ENCODE measurements at places on chromosomes 2 and 18.

DNA sequence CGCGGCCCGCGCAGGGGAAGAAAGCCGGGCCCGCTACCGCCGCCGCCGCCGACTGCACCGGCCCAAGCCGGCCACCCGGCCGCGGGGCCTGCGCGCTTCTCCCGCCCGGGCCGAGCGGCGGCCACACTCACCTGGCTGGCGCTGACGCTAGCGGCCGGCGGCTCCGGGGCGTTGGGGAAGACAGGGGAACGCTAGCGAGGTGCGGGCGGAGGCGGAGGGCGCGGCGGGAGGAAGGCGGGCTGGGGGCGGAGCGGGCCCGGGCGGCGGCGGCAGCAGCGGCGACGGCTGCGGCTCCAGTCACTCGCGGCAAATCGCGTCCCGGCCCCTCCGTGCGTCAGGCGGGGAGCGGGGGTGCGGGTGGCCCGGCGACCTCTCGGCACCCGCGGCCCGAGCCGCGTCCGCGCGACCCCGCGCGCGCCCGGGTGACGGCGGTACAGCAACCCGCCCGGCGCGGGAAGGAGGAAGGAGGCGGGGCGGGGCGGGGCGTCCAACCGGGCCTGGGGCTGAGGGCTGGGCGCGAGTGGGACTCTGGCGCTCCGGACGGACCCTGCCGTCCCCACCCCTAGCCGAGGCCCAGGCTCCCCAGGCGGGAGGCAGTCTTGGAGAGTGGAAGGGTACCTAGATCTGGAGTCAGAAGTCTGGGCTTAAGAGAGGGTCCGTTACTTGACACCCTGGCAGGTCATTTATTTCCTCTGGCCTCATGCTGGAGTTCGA, at the start of gene SESTD1:
TSS of gene SESTD1 (minus strand) at position 465 of the 714 bp plus-strand sequence. CDS start 72,991 bp downstream, outside the sequence.
- no peak for DNase-seq

DNA sequence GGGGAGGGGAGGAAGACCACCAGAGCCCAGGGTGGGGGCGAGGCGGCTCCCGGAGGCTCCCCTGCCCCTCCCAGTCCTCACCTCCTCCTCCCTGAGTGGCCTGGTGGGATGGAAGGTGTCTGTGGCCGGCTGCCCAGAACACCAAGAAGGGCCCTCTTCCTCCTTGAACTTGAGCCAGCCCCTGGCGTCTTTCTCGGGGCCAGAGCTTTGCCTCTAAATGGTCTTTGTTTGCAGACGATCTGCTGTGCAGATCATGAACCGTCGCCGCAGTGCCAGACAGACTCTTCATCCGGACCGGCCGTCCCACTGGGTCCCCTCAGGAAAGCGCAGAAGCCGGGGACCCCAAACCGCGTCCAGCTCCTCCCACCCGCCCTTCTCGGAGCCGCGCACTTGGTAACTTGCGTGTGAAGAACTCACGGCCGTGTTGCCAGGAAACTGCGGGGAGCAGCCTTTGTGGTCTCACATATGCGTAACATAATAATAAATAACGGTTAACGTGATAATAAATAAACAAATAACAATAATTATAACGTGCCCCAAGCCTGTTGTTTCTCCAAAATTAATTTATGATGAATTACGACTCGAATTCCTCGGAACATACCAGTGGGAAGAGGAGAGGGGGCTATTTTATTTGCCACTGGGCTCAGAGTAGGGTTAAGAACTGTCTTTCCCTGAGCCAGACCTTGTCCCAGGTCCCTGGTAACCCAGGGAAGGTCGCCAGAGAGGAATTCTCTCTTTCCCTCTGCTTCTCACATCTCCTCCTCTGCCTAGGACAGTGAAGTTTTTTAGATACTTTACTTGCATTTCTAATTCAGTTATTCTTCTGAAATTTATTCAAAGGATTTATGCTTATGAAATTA, 41.0 kb downstream of the PTGR3 start:
- no peak for DNase-seq

GRCh38 chr18:58362829-58363271, 266.0 kb downstream of the ALPK2 start:
- no peak for DNase-seq

GRCh38 chr18:32167980-32168730, 21.7 kb upstream of the MEP1B start:
- DNase-seq, result no peak

DNA sequence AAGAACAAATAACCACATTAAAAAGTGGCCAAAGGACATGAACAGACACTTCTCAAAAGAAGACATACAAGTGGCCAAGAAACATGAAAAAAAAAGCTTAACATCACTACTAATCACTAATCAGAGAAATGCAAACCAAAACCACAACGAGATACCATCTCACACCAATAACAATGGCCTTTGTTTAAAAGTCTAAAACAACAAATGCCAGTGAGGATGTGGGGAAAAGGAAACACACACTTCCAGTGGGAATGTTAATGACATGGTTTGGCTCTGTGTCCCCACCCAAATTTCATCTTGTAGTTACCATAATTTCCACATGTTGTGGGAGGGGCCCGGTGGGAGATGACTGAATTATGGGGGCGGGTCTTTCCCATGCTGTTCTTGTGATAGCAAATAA, 147.1 kb downstream of the GALNT1 start:
- no peak for DNase-seq

- DNase-seq, result no peak
Observed at GRCh38 chr2:145007093-145007959, 487.4 kb upstream of the ZEB2 start.

GRCh38 chr2:83823229-83823628, 635.9 kb downstream of the SUCLG1 start:
- DNase-seq, result no peak

DNA sequence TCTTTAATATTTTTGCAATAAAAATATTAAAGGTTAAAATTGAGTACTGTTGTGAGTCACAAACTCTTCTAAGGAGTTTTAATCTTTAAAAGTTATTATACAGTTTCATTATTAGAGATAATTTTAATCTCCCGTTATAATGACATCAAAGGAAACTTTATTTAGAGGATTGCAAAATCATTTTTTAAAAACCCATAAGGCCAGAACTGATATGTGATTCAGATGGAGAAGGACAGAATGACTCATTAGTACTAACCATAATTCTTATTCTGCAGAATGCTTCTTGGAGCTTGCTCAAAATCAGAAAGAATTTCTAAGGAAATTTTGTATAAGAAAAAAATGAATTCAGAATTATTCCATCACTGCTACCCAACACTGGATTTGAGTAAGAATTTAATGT, 12.5 kb upstream of the HNRNPLL start:
- DNase-seq, result no peak

DNA sequence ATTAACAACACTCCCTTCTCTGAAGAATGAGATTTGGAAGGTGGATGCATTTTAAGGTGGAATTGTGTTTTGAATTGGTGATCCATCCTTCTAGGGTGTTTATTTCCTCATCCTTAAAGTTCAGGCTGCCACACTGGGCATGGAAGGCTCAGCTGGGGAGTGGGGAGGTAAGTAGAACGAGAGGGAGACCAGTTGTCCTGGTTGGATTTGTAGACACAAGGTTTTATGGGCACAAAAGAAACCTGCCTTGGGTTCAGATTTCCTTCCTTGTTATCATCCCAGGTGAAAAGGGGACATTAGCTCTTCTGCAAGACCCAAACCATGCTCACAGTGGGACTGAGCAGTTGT, 101.0 kb upstream of the SIX3 start:
- DNase-seq, result no peak

- no peak for DNase-seq
Observed at GRCh38 chr2:160377204-160377995, 116.2 kb downstream of the RBMS1 start.

DNA sequence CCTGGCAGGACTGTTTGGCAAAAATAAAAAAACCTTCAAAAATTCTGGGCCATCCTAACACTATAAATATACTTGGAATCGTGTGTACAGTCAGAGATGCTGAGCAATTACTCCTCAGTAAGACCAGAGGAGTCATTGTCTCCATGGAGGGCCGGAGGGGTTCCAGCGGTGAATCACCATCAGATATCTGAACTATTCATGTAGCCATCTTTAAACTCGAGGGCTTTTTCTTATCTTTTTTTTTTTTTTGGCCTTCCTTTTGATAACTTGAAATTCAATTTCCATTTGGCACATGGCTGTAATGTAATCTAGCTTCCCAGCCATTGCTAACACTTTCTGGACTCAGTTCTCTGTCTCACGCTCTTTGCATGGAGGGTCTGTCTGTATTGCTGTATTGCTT, 7.4 kb upstream of the FHL2 start:
- DNase-seq, result no peak

GRCh38 chr2:240796543-240797499, 23.2 kb downstream of the KIF1A start:
- DNase-seq, result no peak

DNA sequence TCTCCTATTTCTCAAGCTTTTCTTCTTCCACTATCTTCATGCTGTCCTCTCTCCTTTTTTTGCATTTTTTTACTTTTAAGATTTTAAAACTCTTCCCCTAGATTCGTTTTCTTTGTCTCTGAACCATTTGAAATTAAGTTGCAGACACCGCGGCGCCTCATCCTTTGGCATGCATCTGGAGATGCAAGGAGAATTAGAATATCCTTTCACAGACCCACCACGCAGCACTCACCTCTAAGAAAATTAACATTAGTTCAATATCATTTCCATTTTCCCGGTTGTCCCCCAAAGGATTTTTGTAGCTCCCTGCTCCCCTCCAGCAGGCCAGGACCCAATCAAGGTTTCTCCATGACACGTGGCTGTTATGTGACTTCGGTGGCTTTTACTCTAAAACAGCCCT, 88.8 kb downstream of the C1QL2 start:
- no peak for DNase-seq

DNA sequence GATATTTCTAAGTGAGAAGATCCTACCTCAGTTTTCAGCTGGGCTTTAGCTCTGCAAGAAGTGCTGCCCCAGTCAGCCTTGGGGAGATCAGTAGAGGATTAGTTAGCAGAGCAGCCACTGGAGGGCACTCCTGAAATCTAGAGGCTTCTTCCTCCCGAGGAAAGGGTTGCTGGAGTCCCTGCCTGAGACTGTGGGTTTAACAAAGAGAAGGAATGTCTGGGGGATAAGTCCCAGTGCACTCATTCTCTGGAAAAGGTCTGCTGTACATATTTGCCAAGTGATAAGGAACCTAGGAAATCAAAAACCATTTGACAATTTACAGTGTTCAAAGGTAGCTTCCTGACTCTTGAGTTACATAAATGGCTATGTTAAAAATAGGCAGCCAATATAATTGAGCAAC, 207.2 kb downstream of the SLC8A1 start:
- peak; percentile 61 for DNase-seq

DNA sequence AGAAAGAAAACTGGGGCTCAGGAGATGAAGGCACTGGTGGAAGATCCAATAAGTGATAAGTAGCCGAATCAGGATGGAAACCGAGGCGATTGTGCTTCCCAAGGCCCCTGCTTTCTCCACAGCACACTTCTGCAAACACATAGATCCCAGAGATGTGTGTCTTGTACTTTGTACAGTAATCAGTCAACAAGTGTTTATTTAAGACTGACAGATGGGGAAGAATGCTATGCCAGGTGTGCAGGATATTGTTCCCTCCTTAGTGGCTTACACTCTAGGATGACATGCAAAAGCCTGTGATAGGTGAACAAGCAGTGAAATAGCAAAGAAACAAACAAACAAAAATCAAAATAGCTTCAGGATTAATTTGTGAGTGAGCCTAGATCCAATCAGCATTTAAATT, 116.6 kb downstream of the ACTR3 start:
- DNase-seq, result no peak

- no peak for DNase-seq
Observed at GRCh38 chr2:151904807-151905206, 76.6 kb upstream of the ARL5A start.

- no peak for DNase-seq
Observed at GRCh38 chr2:72035518-72036172, 112.0 kb downstream of the CYP26B1 start.

GRCh38 chr18:49070552-49070951, 119.8 kb upstream of the SMAD7 start:
- DNase-seq, result no peak

GRCh38 chr2:11342551-11343367, 1.7 kb downstream of the ROCK2 start:
- no peak for DNase-seq

GRCh38 chr2:54597153-54597848, 126.2 kb upstream of the EML6 start:
- no peak for DNase-seq

GRCh38 chr2:71736986-71737385, 283.6 kb downstream of the DYSF start:
- DNase-seq, result no peak

DNA sequence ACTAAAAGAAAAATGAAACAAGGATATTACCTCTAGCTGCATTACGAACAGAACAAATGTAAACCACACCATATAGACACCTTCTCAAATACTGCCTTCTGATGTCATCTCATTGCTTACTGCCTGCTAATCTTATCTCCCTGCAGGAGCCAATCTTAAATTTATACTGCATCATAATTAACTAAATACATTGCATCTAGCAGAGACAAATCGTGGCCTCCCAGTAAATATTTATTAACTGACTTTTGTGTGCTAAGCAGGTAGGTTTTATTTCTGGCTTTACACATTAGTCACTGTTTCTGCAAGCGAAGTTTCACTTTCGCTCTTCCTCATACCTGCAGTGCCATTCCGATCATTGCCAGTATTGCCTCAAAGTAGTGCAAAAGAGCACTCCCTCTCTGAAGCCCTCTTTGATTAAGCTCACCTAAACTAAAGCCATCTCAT, 67.5 kb downstream of the SPATS2L start:
- DNase-seq, result no peak

GRCh38 chr2:7566382-7566881, 649.2 kb downstream of the RNF144A start:
- DNase-seq, result no peak

GRCh38 chr2:212922701-212923100, 228.7 kb downstream of the IKZF2 start:
- DNase-seq, result no peak

GRCh38 chr2:47257946-47258348, 102.8 kb upstream of the STPG4 start:
- no peak for DNase-seq

DNA sequence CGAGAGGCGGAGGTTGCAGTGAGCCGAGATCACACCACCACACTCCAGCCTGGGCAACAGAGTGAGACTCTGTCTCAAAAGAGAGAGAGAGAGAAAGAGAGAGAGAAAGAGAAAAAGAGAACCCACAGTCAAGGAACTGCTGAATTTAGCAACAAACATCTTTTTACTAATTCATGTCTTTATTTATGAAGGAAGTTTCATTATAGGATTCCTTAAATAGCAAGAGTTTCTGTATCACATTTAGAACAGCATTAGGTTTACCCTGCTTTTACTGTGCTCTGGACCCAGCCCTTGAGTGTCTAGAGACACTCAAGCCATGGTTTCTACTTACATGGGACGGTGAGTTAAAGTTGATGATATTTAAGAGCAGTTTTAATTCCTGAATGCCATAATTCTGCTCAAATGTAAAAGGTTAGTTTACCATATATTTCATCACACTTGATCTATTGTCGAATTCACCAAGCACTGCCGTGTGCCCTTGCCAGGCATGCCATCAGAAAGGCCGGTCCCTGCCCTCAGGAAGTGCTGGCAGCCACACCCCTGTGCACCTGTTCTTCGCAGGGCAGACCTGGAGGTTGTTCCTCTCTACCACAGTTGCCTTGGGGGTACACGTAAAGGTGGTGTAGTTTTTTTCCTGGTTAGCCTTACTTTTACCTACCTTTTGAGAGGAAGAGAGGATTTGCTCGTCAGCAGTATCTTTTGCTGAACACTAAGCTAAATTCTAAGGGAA, 153.3 kb downstream of the LDLRAD4 start:
- no peak for DNase-seq
